Activated gamma-delta T cell treated with anti-CD3 and anti-CD28 coated beads, Interleukin-2, amount 50 U/mL, for 16 hours (primary cell): ENCODE measurements at places on chromosomes 6 and 20.

GRCh38 chr6:90328004-90328403 is 31.4 kb upstream of the BACH2 start:
- DNase-seq, result no peak

- DNase-seq, result no peak
Measured at GRCh38 chr6:82989736-82990290, 75.8 kb downstream of the UBE3D start.

DNA sequence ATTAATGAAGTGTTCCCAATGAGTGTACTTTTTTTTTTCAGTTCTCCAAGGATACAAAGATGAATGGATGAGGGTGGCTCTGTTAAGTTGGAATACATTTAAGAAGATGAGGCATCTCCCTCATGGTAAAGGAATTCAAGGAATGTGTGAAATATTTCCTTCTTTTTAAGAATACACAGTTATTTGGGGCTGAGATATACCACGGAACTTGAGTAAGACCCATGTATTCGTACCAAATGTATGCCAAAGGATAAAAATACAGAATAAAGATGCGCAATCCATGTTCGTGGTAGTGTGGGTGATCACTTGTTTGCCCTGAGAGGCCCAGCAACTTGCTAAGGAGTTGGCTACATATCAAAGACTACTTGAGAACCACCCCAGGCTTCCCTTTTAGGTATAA is 164.2 kb upstream of the TCF21 start:
- DNase-seq, result no peak

DNA sequence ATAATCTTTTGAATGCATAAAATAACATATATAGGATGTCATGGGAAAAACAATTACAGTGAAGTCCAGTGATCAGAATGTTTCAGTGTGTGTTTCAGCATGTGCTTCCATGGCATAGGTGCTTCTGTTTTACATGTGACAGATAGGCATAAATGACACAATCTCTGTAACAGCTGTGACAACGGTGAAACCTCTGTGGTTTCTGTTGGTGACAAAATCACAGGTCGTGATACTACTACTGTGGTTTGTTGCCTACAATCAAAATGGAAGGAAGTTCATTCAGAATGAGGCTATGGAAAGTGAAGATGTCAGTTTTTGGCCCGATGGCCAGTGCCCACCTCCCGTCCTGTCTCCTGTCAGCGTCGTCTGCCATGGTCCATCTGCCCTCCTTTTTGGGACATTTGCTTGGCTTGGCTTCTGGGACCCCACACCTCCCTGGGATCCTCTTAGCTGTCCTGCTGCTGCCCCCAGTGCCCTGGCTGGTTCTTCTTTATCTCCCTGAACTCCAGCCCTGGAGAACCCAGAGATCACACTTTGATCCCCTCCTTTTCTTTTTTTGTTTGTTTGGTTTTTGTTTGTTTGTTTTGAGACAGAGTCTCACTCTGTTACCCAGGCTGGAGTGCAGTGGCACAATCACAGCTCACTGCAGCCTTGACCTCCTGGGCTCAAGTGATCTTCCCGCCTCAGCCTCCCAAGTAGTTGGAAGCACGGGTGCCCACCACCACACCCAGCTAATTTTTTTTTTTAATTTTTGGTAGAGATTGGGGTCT is 79.3 kb upstream of the NAA20 start:
- no peak for DNase-seq

DNA sequence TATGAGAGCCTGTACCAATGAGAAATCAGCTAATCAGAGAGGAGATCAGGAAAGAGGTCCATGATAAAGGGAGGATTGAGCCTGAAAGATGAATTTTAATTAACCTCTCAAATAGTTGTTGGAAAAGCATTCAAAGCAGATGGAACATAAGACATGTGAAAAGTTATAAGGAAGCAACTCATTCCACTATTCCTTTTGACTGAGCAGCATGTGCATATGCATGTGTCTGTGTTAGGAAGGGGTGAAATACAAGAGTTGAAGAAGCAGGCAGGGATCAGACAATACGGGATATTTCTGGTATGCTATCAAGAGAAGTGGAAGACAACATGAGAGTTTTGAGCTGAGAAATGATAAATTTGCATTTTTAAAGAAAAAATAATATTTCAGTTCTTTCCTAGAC is 624.8 kb upstream of the PTCHD4 start:
- DNase-seq, result no peak

- DNase-seq, result no peak
Measured at GRCh38 chr6:155244434-155244833, 19.4 kb upstream of the CLDN20 start.

GRCh38 chr20:1209447-1210387 is 6.5 kb downstream of the C20orf202 start:
- no peak for DNase-seq

DNA sequence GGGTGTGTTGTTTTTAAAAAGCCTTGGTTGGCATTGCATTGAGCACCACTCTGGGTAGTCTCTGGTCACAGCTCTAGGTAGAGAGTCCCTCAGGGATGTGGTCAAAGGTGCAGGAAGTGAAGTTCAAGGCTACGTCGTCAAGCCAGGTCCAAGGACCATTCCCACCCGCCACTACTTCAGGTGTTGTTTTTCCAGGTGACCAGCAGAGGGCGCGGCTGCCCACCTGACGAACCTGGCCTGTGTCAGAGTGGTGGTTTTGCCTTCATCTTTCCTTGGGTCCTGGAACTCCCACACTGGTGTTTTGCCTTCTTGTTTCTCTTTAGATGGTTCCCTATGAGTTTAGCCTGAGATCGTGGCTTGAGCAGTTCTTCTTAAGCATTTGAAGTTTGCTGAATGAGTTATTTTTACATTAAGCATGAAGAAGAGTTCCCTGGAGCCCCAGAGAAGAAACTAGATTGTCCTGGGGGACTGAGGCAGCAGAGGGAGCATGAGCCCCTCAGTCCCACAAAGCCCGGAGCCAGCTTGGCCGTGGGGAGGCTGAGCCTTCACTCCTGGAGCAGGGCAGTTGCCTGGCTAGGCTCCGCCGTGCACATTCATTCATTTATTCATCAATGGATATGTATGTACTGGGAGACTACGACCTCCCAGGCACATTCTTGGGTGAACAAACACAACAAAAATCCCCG is 5.6 kb upstream of the PHACTR3 start:
- no peak for DNase-seq

GRCh38 chr6:90121982-90122381 is 174.7 kb downstream of the BACH2 start:
- no peak for DNase-seq

DNA sequence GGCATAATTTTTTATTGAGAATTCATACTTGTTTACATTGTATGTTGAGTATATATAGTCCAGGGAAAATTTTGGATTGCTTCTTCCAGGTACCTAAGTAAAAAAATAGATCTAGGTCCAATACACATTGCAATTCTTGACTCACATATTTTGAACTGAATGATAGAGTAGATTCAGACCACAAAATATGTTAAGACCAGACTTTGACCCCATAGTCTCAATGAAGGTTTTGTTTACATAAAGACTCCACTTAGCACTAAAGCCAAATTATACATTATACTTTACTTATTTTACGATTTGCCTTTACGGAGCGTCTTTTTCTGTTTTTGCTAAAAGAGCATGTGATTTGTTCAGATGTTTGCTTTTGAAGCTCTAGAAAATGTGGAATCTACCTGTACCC is 144.1 kb upstream of the PTCHD4 start:
- no peak for DNase-seq

DNA sequence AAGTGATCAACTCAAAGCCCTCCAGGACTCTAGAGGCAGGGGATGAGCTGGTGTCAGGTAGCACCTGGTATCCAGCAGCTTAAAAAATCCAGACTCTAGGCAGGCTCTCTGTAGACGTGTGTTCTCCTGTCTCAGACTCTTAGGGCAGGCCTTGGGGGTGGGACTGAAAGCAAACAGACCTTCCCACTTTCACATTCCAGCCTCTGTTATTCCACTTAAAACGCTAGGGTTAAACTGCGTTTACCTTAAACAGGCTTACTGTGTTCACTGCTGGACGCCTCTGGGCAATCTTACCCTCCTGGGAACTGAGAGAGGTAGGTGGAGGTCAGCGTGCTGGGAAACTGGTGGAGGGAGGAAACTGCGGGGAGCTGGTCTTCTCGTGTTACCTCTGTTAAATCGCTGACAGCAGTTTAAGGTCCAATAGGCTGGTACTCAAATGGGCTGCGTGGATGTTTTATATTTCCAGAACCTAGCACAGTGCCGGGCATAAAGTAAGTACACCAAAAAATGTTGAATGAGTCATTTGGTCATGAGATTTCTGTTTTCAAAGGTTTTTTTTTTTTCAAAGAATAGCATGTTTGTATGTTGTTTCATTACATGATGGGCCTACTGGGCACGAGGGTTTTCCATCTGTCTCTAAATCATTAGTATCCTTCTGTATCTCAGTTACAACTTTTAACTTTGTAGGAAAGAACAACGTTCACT is at the start of gene GCNT2:
GCNT2 (plus strand) TSS at position 248 of the 705 bp plus-strand sequence. CDS start 7,561 bp downstream, outside the sequence.
- DNase-seq, result no peak

GRCh38 chr6:135191508-135192255 is 10.6 kb downstream of the MYB start:
- no peak for DNase-seq

GRCh38 chr6:33860706-33861474 is 57.1 kb upstream of the MLN start:
- DNase-seq, result no peak

DNA sequence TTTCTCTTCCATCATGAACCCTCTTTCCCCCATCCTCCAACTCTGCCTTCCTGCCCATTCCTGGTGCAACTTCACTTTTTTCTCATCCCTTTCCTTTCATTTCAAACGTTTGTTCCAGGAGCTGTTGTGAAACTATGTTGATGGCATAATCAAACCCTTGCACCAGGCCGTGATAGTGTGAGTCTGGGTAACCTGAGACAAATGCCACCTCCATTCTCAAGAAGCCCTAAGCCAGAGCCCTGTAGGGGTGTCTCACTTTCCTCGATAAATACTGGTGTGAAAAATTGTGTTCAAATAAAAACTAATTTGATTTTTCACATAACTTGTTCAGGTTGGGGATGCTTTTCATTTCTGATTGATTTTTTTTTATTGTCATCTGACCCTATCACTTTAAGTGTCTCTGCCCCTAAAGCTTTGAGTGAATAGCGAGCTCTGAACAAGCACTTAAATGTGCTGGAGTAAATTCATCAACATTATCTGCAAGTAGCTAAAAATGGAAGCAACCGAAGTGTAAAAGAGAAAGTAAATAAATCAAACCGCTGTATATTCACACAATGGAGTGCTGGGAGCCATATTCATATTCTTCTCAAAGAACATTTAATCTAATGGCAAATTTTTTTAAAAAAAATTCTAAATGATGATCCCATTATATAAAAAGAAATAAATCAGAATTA is 303.1 kb upstream of the CDYL start:
- DNase-seq, result no peak

GRCh38 chr6:16181439-16182297 is 52.8 kb downstream of the MYLIP start:
- no peak for DNase-seq

DNA sequence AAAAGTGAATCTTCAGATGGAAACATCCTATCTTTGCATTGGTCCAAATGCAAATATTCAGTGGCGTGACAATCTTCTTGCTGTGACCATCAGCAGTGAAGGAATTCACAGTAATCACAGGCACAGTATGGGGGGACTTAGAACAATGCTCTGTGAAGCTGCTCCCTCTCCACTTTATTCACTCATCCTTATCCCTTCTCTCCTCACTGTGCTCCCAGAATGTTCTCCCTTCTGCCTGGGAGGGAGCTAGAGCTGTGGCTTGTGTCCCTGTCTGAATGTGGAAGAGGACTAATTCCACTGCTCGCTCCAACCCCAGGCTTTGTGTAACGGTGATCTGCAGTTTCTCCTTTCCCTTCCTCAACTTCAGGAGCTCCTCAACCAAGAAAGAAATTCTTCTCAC is 243.7 kb downstream of the ALDH8A1 start:
- no peak for DNase-seq

DNA sequence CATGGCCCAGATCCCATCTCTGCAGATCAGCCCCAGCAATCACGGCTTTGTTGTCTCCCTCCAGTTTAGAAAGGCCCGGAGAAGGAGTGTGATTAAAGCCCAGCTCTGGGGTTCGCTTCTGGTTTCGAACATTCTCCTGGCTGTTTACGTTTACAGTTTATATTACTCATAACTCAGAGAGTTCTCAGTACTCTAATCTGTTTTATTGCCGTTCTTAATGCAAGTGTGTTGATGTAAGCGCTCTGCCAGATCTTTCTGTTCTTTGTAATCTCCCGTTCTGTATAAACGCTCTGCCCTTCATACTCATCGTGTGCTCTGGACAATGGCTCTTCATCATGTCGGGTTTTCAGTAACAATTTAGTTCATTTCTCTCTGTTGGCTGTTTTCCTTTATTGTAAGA is 118.0 kb upstream of the PRND start:
- DNase-seq, result no peak

GRCh38 chr6:169938262-169938701 is 186.9 kb downstream of the ERMARD start:
- no peak for DNase-seq

DNA sequence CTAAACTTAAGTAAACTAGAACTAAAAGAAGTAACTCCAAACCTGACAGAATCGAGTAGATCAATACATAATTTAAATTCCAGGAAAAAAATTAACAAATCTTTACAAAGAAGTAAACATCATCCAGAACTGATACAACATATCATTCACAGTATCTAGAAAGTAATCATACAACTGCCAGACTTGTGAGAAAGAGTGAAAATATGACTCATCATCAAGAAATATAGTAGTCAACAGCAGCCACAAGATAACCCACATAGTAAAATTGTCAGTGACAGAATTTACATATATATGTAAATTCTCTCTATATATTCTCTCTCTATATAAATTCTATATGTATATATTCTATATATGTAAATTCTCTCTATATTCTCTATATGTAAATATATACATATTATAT is 242.8 kb upstream of the RGS17 start:
- no peak for DNase-seq

- no peak for DNase-seq
Measured at GRCh38 chr6:119348748-119349360, 707 bp downstream of the MAN1A1 start.

DNA sequence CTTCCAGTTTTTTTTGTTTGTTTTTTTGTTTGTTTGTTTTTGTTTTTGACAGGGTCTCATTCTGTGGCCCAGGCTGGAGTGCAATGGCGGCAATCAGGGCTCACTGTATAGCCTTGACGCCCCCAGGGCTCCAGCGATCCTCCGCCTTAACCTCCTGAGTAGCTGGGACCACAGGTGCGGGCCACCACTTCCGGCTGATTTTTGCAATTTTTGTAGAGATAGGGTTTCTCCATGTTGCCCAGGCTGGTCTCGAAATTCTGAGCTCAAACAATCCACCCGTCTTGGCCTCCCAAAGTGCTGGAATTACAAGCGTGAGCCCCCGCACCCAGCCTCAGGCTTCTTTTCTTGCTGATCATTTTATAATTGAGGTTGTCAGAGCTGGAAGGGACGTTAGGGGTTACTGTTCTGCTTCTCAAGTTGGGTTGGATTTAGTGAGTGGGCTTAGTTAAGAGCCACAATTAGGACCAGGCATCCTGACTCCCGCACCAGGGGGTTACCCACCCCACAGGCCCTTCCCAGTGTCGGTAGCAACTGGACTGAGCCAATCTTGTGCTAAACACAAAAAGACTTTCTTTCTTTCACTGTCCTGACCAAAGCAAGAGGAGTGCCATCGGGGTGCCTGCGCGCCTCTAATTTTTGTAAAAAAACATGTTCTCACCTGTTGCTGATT is 13.1 kb upstream of the ZSCAN9 start:
- no peak for DNase-seq

GRCh38 chr6:112086744-112087135 is 542 bp downstream of the TUBE1 start:
- DNase-seq, result no peak
